GM04503 (cell line): ENCODE measurements at places on chromosomes 12 and 14.

DNA sequence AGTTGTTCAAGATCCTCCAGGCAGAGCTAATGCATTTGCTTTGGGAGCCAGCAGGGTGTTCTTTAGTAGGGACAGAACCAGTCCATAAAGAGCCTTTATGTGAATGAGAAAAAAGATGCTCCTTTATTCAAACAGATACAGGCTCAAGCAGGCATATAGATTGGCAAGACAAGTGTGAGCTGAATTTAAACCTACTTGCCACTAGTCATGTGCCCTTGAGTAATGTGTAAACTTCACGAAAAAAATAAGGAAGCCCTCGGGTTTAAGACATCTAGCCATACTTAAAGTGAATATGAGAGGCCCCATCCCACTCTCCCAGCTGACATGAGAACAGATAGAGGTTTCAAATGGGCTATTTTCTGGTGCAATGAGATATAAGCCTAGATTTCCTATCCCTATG, 43.1 kb upstream of the STRAP start:
- no peak for DNase-seq

DNA sequence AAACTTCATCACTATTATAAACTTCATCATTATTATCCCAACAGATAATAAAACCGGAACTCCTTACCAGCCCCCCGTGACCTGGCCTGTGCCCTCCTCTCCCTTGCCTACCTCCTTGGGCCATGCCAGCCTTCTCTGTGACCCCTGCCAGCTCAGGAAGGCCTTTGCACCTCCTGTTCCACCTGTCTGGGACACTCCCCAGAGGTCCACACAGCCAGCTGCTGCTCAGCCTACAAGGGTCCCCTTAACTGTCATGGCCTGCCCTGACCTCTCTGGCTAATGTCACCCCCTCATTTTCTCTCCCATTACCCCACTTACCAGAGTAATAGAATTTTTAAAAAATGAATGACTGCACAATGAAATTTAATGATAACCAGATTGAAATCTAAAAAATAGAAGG, 121.0 kb downstream of the NCOR2 start:
- no peak for DNase-seq

GRCh38 chr12:54443446-54443845, 24.4 kb upstream of the ITGA5 start:
- DNase-seq, result no peak

DNA sequence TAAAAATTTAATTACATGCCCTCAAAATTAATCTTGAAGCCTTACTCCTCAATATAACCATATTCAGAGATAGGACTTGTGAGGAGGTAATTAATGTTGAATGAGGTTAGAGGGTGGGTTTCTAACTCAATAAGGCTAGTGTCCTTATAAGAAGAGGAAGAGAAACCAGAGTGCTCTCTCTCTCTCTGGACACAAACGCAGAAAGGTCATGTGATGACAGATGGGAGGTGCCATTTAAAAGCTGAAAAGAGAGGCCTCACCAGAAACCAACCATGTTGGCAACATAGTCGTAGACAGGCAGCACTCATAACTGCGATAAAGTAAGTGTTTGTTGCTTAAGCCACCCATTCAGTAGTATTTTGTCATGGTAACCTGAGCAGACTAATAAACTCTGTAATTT, 378.5 kb upstream of the LMO3 start:
- no peak for DNase-seq

GRCh38 chr14:100930270-100930669, 26.7 kb upstream of the RTL1 start:
- DNase-seq, result no peak
